ENCODE measurements at places on chromosomes 3 and 15. TPM values are rescaled to one million over a fixed set of nuclear protein-coding genes. Genes with fewer than 3 reads are reported as not detected.

Gene SLC24A5
- not detected for total RNA-seq

Gene PAK2
- 38.0 TPM for total RNA-seq

Gene TNFSF10
- 4.3 TPM for total RNA-seq

Gene ATOSA
- total RNA-seq = 54.5 TPM

Gene IMPG2
- total RNA-seq = 0.39 TPM

Gene PLSCR4
- 38.6 TPM for total RNA-seq

Gene GOLGA6L7
- total RNA-seq = not detected

Gene NRG4
- total RNA-seq = not detected

Gene SCG5
- total RNA-seq = 2.1 TPM

Gene OSBPL10
- 36.9 TPM for total RNA-seq

Gene LIPH
- total RNA-seq = under 0.01 TPM

Gene EPHA3
- 0.26 TPM for total RNA-seq

Gene ISL2
- not detected for total RNA-seq

Gene TMEM108
- not detected for total RNA-seq

Gene ZMYND10
- total RNA-seq = 4.2 TPM

Gene STAB1
- 4.5 TPM for total RNA-seq

Gene CISH
- total RNA-seq = 1.3 TPM

Gene AMIGO3
- total RNA-seq = 0.32 TPM

Gene TUBGCP4
- 7.6 TPM for total RNA-seq

Gene KCNAB1
- 1.2 TPM for total RNA-seq

Gene GALNT15
- 26.9 TPM for total RNA-seq

Gene ASB14
- 0.11 TPM for total RNA-seq

Gene RBMS3
- 123 TPM for total RNA-seq

Gene SMCO1
- not detected for total RNA-seq

Gene ZKSCAN7
- 9.0 TPM for total RNA-seq
